Central memory CD4-positive, alpha-beta T cell (primary cell): ENCODE measurements at places on chromosomes 13 and 19.

DNA sequence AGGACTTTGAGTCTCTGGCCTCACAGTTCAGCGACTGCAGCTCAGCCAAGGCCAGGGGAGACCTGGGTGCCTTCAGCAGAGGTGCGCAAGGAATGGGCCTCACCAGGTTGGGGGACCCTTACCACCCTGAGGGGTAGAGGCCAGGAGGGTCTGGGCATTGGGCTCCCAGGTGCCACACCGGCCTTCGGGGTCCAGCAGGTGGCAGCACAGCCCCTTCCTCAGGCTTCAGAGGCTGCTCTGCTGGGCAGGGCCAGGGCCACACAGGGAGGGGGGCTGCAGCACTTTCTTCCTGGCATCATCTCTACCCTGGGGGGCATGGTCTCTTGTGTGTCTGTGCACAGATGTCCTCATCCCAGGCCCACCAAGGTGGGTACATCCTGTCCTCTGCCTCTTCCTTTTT lies 12.9 kb downstream of the PIN1 start:
- DNase-seq: peak; percentile 21

- peak; percentile 70 for DNase-seq
Observed at GRCh38 chr19:41958367-41959055, 610 bp downstream of the RABAC1 start.

DNA sequence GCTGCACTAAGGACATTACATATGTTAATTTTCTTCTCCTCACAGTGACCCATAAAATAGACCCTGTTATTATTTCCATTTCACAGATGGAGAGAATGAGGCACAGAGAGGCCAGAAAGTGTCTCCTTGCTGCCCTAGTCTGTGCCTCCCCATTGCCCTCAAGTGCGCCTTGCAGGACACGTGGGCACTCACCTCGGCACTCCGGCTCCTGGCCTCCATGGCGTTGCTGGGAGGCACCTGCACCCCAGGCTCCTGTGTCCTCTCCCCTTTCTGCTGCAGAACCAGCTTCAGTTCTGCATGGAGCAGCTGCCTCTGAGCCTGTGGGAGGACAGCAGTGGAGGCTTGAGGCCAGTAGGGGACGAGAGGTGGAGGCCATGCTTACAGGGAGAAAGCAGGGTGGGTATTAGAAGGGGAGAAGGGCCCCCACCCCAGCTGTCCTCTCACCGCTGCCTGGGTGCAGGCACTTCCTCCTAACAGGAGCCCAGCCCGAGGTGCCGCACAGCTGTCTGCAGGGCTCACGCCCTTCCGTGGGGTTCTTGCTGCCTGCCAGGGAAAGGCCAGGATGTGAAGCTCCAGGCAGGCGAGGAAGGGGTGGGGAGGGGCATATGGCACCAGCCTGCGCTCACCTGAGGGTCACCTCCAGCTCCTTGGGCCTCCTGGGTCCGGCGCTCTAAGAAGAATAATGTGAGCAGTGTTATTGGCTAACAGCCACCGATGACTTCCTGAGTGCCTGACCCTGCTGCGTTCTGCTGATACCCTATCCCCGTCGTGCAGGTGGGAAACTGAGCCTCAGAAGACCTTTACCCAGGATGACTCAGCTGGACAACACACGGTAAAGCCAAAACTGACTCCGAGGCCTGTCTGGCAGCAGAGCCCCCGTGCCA lies 5.2 kb downstream of the PRX start:
- no peak for DNase-seq

- no peak for DNase-seq
Observed at GRCh38 chr19:48770266-48770665, 14.9 kb downstream of the FGF21 start.

GRCh38 chr19:18473003-18473705 lies 35.2 kb upstream of the ISYNA1 start:
- no peak for DNase-seq

DNA sequence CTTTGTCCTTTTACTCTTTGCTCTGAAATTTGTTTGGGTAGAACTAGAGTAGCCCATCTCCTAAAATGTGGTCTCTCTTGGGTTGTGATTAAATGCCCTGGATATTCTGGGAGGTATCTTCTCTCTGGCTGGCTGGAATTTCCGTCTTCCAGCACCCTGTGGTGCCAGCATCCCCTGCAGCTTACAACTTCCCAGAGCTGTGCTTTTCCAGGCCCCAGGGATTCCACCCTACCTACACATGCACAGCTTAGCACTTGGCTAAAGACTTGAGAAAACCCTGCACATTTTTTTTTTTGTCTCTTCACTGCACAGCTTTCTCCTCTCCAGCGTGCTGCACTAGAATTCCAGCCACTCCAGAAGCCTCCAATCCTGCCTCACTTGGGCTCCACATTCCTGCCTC lies 334.7 kb downstream of the IRS2 start:
- no peak for DNase-seq

DNA sequence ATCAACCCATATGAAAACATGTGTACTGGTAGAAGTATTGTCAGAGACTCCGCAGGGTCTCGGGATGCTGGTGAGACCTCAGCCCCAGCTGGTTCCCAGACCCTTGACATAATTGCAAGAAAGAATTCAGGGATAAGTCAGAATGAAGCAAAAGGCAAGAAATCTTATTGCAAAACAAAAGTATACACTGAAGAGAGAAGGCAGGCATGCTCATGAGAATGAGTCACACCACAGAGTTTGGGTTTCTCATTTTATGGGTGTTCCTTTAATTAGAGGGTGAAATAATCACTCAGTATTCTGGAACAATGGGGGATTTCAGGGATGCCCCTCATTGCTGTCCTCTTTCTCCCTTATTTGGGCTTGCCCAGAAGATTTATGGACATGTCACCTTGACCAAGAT lies 1423.8 kb upstream of the MIR17HG start:
- no peak for DNase-seq
